Cardiac muscle cell (in vitro differentiated cells and primary cell): ENCODE measurements at places on chromosomes 3 and 15. TPM values are rescaled to one million over a fixed set of nuclear protein-coding genes. Genes with fewer than 3 reads are reported as not detected.

DNA sequence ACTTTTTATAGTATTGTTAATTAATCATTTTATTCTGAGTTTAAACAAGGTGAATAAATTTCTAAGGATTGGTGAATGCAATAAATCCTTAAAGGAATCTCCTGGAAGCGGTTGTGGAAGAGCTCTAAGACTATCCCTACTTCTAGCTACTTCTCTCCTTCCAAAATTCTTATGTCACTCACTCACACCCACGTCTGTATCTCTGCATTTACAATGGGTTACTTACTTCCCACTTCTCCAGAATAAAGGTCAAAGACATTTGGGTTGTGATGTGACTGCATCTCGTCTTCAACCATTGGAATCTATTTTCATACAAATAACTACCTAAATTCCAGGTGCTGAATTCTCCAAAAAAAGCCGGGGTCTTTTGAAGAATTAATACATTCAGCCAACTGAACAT is 234.2 kb upstream of the MDFIC2 start:
- no peak overlapping the region for H3K27ac ChIP-seq
- DNase-seq, result no peak
- no peaks in the 10 kb centered on the region for H3K36me3 ChIP-seq
- H3K4me1 ChIP-seq, result peaks cover 7% of the 10 kb centered on the region
- H3K4me3 ChIP-seq, result no peak overlapping the region

- no peaks in the 10 kb centered on the region for H3K27me3 ChIP-seq
- no peak overlapping the region for H3K4me3 ChIP-seq
- DNase-seq, result no peak
These were observed 39.2 kb upstream of the PDE8A start for GRCh38 chr15:84942456-84942855.

DNA sequence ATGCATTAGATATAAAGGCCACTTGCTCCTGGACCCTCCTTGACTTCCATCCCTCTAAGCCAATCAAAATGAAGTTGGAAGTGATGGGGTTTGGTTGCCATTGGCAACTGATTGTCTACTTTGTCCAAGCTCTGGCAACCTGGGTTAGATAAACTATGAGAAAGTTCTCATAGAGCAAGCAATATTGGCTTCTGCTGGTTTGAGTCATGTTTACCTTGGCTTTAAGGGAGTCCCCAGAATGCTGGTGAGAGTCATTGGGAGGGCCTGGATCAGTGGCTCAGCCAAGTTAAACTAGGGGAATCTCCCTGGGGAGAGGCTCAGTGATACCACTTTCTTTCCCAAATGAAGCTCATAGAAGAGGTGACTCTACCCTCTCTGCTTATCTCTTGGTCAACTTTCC is 176.3 kb upstream of the ROPN1 start:
- H3K4me3 ChIP-seq, result no peak overlapping the region
- H3K27me3 ChIP-seq, result peaks cover 9% of the 10 kb centered on the region
- H3K36me3 ChIP-seq, result no peaks in the 10 kb centered on the region
- DNase-seq, result no peak
- no peak overlapping the region for H3K27ac ChIP-seq

GRCh38 chr3:112794622-112795172 is 52.0 kb downstream of the CD200R1L start:
- no peak overlapping the region for H3K4me3 ChIP-seq
- no peak overlapping the region for H3K27ac ChIP-seq
- no peaks in the 10 kb centered on the region for H3K27me3 ChIP-seq
- DNase-seq, result peak; percentile 17
- no peaks in the 10 kb centered on the region for H3K36me3 ChIP-seq

- H3K36me3 ChIP-seq, result no peaks in the 10 kb centered on the region
- H3K27me3 ChIP-seq, result no peaks in the 10 kb centered on the region
- no peak for DNase-seq
- H3K27ac ChIP-seq, result no peak overlapping the region
- no peak overlapping the region for H3K4me3 ChIP-seq
- H3K4me1 ChIP-seq, result peaks cover 3% of the 10 kb centered on the region
These were observed 20.1 kb upstream of the CBLB start for GRCh38 chr3:105888621-105889579.

- no peaks in the 10 kb centered on the region for H3K27me3 ChIP-seq
- H3K4me1 ChIP-seq, result peaks cover 3% of the 10 kb centered on the region
- no peak overlapping the region for H3K4me3 ChIP-seq
- no peak overlapping the region for H3K27ac ChIP-seq
These were observed 40.1 kb downstream of the CDCP1 start for GRCh38 chr3:45105855-45106671.

DNA sequence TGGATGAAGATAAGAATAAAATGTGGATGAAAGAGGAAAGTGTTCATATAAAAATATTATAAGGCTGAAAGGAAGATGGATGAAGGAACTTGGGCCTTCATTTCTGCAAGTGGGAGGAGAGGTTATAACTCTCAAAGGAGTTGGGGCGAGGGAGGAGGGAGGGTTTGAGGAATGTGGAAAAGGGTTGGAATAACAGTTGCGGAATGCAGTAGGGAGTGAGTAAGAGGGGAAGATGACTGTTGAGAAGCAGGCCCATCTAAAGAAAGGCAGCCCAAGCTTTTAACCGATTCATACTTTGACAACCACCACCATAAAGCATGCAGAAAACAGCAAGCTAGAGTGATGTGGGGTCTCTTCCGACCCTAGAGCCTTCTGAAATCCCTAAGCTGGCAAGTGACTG is 8.3 kb upstream of the TM4SF4 start:
- no peak overlapping the region for H3K27ac ChIP-seq
- no peak for DNase-seq
- H3K27me3 ChIP-seq, result no peaks in the 10 kb centered on the region
- no peaks in the 10 kb centered on the region for H3K4me1 ChIP-seq

GRCh38 chr3:103127737-103128136 is 692.9 kb downstream of the ZPLD1 start:
- DNase-seq, result no peak
- no peak overlapping the region for H3K27ac ChIP-seq

DNA sequence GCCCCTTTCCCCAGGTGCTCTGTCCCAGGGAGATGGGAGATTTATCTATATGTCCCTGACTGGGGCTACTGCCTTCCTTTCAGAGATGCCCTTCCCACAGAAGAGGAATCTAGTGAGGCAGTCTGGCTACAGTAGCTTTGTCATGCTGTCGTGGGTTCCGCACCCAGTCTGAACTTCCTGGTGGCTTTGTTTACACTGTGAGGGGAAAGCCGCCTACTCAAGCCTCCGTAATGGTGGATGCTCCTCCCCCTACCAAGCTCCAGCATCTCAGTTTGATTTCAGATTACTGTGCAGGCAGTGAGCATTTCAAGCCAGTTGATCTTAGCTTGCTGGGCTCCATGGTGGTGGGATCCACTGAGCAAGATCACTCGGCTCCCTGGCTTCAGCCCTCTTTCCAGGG is 35.4 kb upstream of the SLC7A14 start:
- no peaks in the 10 kb centered on the region for H3K27me3 ChIP-seq
- peaks cover 11% of the 10 kb centered on the region for H3K4me1 ChIP-seq
- no peak overlapping the region for H3K27ac ChIP-seq
- no peaks in the 10 kb centered on the region for H3K36me3 ChIP-seq
- H3K4me3 ChIP-seq, result no peak overlapping the region

- no peaks in the 10 kb centered on the region for H3K27me3 ChIP-seq
- H3K4me3 ChIP-seq, result no peak overlapping the region
- H3K36me3 ChIP-seq, result peaks cover 12% of the 10 kb centered on the region
- no peaks in the 10 kb centered on the region for H3K4me1 ChIP-seq
- no peak overlapping the region for H3K27ac ChIP-seq
These were observed 64.5 kb downstream of the ZNF148 start for GRCh38 chr3:125310623-125311081.

- peak; percentile 39 for DNase-seq
- no peaks in the 10 kb centered on the region for H3K36me3 ChIP-seq
- no peaks in the 10 kb centered on the region for H3K27me3 ChIP-seq
These were observed 782 bp upstream of the UACA start for GRCh38 chr15:70763950-70764730.

- DNase-seq, result peak; percentile 36
- no peak overlapping the region for H3K27ac ChIP-seq
- no peak overlapping the region for H3K4me3 ChIP-seq
- no peaks in the 10 kb centered on the region for H3K27me3 ChIP-seq
- H3K4me1 ChIP-seq, result peaks cover 4% of the 10 kb centered on the region
These were observed 595.2 kb upstream of the TBL1XR1 start for GRCh38 chr3:177792311-177793030.

DNA sequence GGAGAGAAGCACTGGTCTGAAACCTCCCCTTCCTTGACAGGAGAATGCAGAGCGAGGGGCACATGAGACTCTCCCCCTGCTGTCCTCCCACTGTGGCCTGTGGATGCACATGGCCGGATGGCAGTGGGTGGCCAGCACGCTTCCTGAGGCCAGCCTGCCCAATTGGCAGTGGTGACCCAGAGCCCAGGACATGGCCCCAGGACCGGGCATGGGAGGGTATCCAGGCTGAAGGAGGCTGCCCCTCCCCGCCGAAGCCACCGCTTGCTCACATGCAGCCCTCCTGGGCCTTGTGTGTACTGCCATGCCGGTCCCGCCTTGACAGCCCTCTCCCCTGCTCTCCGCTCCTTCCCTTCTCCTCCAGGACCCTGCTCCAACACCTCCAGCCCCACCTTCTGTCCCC is 100.9 kb downstream of the MEGF11 start:
- no peak overlapping the region for H3K4me3 ChIP-seq
- H3K36me3 ChIP-seq, result no peaks in the 10 kb centered on the region
- no peaks in the 10 kb centered on the region for H3K27me3 ChIP-seq
- H3K4me1 ChIP-seq, result no peaks in the 10 kb centered on the region
- DNase-seq, result no peak

GRCh38 chr3:4845882-4846281 is 133.4 kb upstream of the BHLHE40 start:
- no peaks in the 10 kb centered on the region for H3K36me3 ChIP-seq
- DNase-seq, result no peak
- no peaks in the 10 kb centered on the region for H3K27me3 ChIP-seq
- no peak overlapping the region for H3K27ac ChIP-seq

DNA sequence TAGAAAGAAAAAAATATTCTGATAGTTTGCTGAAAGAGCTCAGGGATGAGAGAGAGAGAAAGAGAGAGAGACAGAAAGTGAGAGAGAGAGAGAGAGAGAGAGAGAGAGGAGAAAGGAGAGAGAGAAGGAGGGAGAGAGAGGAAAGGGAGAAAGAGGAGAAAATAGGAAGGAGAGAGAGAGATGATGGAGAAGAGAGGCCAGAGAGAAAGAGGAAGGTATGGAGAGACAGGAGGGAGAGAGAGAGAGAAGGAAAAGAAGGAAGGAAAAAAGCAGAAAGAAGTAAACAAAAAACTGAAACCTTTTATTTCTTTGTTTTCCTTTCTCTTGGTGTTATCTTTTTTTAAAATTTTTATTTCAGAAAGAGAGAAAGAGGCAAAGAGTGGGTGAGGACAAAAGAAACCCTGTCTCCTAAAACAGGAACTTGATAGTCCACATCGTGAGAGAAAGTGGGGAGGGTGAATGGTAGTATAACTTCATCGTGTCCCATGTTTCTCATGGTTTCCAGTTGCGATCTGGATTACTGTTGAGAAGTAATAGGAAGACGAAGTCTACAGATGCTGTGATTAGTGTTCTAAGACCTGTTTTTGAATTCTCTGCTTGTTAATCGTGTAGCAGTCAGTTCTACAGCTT is 279.7 kb downstream of the LPP start:
- no peaks in the 10 kb centered on the region for H3K4me1 ChIP-seq
- no peaks in the 10 kb centered on the region for H3K27me3 ChIP-seq
- H3K27ac ChIP-seq, result no peak overlapping the region
- no peak for DNase-seq
- H3K4me3 ChIP-seq, result no peak overlapping the region
- no peaks in the 10 kb centered on the region for H3K36me3 ChIP-seq

GRCh38 chr3:196990601-196991007 is 22.0 kb upstream of the PIGZ start:
- no peak overlapping the region for H3K27ac ChIP-seq
- no peaks in the 10 kb centered on the region for H3K27me3 ChIP-seq
- H3K36me3 ChIP-seq, result no peaks in the 10 kb centered on the region

DNA sequence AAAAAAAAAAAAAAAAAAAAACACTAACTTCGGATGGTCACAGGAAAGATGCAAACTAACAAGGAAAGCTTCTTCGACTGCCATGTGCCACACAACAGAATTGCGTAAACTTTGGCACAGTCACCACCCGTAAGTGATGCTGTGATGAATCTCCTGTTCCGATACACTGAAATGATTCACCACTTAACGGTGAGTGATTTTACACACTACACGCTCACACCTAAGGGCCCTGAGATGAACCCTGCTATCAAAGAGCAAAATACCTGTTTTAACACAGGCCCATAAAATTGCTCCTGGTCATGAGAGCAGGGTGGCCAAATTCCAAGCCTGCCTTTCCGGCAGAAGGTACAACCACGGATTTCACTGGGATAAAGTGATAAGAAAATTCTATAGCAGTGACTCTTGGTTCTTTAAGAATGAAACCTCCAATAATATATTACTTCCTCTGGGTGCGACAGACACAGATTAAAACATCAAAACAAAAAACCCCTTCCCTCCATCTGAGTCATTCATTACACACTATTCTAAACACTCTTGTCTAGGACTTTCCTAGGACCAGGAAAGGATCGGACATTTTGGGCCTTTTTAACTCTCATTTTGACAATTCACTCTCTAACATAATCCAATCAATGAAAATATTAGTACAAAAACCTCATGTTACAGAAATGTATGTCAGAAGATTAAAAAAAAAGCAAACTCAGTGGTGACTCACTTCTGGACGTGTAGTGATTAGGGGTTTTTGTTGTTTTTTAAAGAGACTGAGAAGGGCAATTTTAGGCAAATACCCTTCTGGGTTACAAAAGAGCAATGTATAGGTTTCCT is 28.3 kb downstream of the LRIG1 start:
- no peak overlapping the region for H3K27ac ChIP-seq
- no peaks in the 10 kb centered on the region for H3K36me3 ChIP-seq
- H3K4me1 ChIP-seq, result peaks cover 27% of the 10 kb centered on the region
- H3K27me3 ChIP-seq, result no peaks in the 10 kb centered on the region
- DNase-seq, result peak; percentile 53

The SEMA6D gene
- 71.3 and 90.6 TPM in 2 replicates for total RNA-seq

The RTP1 gene
- not detected in 2 replicates for total RNA-seq

The CRABP1 gene
- total RNA-seq, result 12.8 and 28.2 TPM in 2 replicates

The IFT57 gene
- 37.2 and 55.2 TPM in 2 replicates for total RNA-seq
